ENCODE measurements at places on chromosomes 11 and 22. TPM values are rescaled to one million over a fixed set of nuclear protein-coding genes. Genes with fewer than 3 reads are reported as not detected.

MPPED1 gene
- total RNA-seq, result not detected

WT1 gene
- total RNA-seq, result 1.4 TPM

PCNX3 gene
- total RNA-seq, result 51.2 TPM

BACE1 gene
- 32.6 TPM for total RNA-seq

OR2AT4 gene
- not detected for total RNA-seq

TMEM191C gene
- 3.4 TPM for total RNA-seq

OR5P2 gene
- total RNA-seq, result 1.4 TPM

RNF121 gene
- total RNA-seq, result 73.4 TPM
